Activated naive CD8-positive, alpha-beta T cell treated with anti-CD3 and anti-CD28 coated beads for 36 hours (primary cell): ENCODE measurements at places on chromosomes 7 and 10. TPM values are rescaled to one million over a fixed set of nuclear protein-coding genes. Genes with fewer than 3 reads are reported as not detected.

GRCh38 chr7:155375337-155376277 is 77.9 kb downstream of the INSIG1 start:
- no peak for DNase-seq
- peaks cover 98% of the 10 kb centered on the region for H3K27me3 ChIP-seq
- no peak overlapping the region for H3K27ac ChIP-seq
- no peaks in the 10 kb centered on the region for H3K36me3 ChIP-seq
- H3K4me3 ChIP-seq, result no peak overlapping the region

RPEL1 gene
- total RNA-seq, result not detected

C10orf143 gene
- 3.3 TPM for total RNA-seq

MALSU1 gene
- 116 TPM for total RNA-seq

- no peak for DNase-seq
- no peaks in the 10 kb centered on the region for H3K4me1 ChIP-seq
- no peak overlapping the region for H3K4me3 ChIP-seq
Measured at GRCh38 chr7:57412168-57412567, 37.8 kb upstream of the ZNF716 start.

GRCh38 chr10:86282664-86283465 is 83.7 kb downstream of the GRID1 start:
- no peak overlapping the region for H3K27ac ChIP-seq
- no peak overlapping the region for H3K4me3 ChIP-seq
- H3K36me3 ChIP-seq, result no peaks in the 10 kb centered on the region
- peaks cover 6% of the 10 kb centered on the region for H3K27me3 ChIP-seq
- H3K4me1 ChIP-seq, result no peaks in the 10 kb centered on the region
- DNase-seq, result no peak

- DNase-seq, result no peak
- no peaks in the 10 kb centered on the region for H3K36me3 ChIP-seq
- no peak overlapping the region for H3K4me3 ChIP-seq
- peaks cover 19% of the 10 kb centered on the region for H3K4me1 ChIP-seq
- peaks cover 26% of the 10 kb centered on the region for H3K27me3 ChIP-seq
Measured at GRCh38 chr7:120993553-120994191, 5.2 kb downstream of the CPED1 start.

- no peaks in the 10 kb centered on the region for H3K27me3 ChIP-seq
- no peak for DNase-seq
- H3K27ac ChIP-seq, result no peak overlapping the region
- H3K4me1 ChIP-seq, result peaks cover 52% of the 10 kb centered on the region
- no peak overlapping the region for H3K4me3 ChIP-seq
Measured at GRCh38 chr7:1926908-1927306, 256.8 kb downstream of the ELFN1 start.

- peaks cover 58% of the 10 kb centered on the region for H3K36me3 ChIP-seq
- peak; percentile 77 for DNase-seq
- H3K4me1 ChIP-seq, result peaks cover 66% of the 10 kb centered on the region
- peak overlapping the region; percentile 95 for H3K27ac ChIP-seq
Measured at GRCh38 chr7:4744391-4745264, 30.8 kb upstream of the AP5Z1 start.

DNA sequence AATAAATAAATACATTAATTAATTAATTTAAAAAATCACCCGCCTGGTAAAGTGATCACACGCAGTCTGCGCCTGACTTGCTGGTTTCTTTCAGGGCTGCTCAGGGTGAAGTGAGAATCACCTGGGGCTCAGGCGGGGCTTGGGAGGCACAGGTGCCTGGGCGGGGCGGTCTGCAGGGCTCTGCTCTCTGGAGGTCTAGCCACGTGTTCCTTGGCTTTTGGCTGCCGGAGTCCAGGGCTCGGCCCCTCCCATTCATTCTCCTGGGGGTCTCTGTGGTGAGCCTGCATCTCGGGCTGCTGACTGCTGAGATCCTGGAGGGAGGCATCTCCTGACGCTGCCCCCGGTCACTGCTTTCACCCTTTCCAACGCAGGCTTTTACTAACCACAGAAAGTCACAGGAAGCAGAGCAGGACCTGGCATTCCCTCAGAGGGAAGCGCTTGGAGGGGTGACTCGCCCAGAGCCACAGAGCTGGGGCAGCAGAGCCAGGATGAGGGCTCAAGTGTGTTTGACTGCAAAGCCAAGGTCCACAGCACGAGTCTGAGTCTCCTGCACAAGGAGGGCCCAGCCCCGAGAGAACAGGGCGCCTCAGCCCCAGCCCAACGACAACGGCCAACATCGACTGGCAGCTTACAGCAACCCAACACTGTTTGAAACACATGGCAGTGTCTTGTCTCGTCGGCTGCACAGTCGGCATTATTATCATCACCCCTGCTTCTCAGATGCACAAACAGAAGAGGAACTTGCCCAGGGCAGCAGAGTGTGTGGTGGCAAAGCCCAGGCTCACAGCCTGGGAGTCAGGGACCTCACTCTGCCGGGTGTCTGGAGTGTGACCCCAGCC is 22.4 kb upstream of the MNX1 start:
- H3K4me3 ChIP-seq, result no peak overlapping the region
- no peak for DNase-seq
- peaks cover 56% of the 10 kb centered on the region for H3K27me3 ChIP-seq
- no peaks in the 10 kb centered on the region for H3K36me3 ChIP-seq
- no peak overlapping the region for H3K27ac ChIP-seq
- H3K4me1 ChIP-seq, result no peaks in the 10 kb centered on the region

HTR7 gene
- total RNA-seq, result not detected

RHOBTB1 gene
- not detected for total RNA-seq

GRCh38 chr10:43861966-43862751 is 213.5 kb upstream of the ZNF32 start:
- peaks cover 2% of the 10 kb centered on the region for H3K4me1 ChIP-seq
- DNase-seq, result no peak
- no peak overlapping the region for H3K27ac ChIP-seq
- H3K4me3 ChIP-seq, result no peak overlapping the region
- H3K36me3 ChIP-seq, result no peaks in the 10 kb centered on the region

GRCh38 chr10:34116220-34116641 is 698.9 kb downstream of the PARD3 start:
- DNase-seq, result no peak
- H3K27ac ChIP-seq, result no peak overlapping the region
- no peaks in the 10 kb centered on the region for H3K27me3 ChIP-seq
- no peak overlapping the region for H3K4me3 ChIP-seq

DNA sequence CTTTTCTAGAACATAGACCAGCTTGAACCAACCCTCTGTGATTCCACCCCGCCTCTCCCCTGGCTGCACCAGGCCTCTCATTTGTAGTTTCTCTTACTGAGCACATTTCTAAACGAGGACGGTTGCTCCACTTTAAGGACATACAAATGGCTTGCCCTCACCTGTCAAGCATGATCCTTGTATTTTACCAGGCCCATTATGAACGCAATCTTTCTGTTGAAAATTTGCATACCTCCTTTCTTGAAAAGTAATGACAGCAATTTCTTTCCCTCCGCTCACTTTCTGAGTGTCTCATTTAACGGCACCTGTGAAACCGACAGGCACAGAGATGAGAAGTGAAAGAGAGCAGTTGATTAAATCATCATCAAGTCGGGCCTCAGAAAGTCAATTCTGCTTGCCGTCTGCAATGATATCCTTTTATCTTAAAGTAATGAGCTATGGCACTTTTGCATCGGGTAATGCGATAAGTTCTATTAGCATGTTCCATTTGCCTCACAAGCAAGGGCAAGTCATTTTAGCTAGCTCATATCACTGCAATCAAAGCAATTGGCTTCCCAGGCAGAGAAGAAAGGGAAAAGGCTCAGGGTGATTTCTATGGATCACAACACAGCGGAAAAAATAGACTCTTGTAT is 705.6 kb upstream of the GALNT17 start:
- no peaks in the 10 kb centered on the region for H3K36me3 ChIP-seq
- H3K27me3 ChIP-seq, result peaks cover 6% of the 10 kb centered on the region
- no peaks in the 10 kb centered on the region for H3K4me1 ChIP-seq
- no peak overlapping the region for H3K4me3 ChIP-seq
- no peak overlapping the region for H3K27ac ChIP-seq

DNA sequence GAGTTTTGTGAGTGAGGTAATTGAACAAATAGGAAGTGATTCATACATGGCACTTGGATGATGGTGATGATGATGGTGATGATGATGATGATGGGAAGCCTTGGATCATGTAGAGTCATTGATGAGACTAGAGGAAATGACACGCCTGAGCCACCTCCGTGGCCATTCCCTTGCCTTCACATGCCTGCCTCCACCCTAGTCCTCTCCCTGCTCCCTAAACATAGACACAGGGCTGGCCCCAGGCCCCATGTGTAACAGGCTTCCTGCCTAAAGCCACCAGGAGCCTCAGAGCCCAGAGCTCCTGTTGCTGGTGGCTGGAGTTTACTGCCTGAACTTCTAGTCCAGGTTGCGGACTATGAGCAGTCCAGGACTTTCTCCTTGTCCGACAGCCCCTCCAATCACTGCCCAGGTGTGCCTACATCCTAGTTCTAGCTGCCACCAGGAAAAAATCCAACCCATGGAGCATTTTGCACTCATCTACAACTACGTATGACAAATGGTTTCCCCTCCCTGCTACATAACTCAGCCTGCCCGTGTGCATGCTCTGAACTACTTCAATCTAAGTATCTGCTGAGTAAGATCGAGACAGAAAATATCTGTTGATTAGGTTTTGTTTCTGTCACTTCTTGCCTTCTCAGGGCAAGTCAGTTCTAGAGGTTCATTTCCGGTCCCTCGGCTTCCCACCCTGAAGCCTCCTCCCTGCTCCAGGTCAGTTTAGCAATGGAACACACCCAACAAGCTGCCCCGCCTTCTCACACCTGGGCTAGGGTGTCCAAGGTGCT is 35.5 kb upstream of the KDM7A start:
- peaks cover 31% of the 10 kb centered on the region for H3K4me1 ChIP-seq
- H3K27ac ChIP-seq, result peak overlapping the region; percentile 1
- H3K4me3 ChIP-seq, result no peak overlapping the region
- no peak for DNase-seq
- H3K27me3 ChIP-seq, result no peaks in the 10 kb centered on the region

IGF2BP3 gene
- 0.41 TPM for total RNA-seq

SEMA3D gene
- not detected for total RNA-seq

WEE2 gene
- total RNA-seq, result not detected

DNA sequence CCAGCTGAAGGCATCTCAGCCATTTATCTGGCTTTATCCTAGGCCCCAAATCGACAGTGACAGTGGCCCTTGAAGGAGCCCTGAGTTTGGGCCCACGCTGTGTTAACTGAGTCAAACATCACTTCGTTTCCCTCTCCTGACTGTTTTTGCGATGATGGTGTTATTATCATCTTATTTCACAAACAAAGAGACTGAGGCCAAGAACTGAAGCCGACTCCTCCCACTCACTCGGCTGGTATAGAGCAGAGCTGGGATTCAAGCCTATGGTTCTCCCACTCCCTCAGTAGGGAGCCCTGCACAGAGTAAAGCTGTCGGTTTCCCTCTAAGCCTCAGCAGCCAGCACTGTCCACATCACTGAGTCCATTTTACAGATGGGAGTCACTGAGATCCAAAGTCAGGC is 141.0 kb downstream of the CDH23 start:
- DNase-seq, result no peak
- peaks cover 5% of the 10 kb centered on the region for H3K4me1 ChIP-seq
- H3K4me3 ChIP-seq, result no peak overlapping the region
- H3K27me3 ChIP-seq, result no peaks in the 10 kb centered on the region
